ENCODE measurements at places on chromosomes 16 and 17.

- no peak for DNase-seq
Observed at GRCh38 chr16:12387311-12387710, 410.8 kb downstream of the SNX29 start.

DNA sequence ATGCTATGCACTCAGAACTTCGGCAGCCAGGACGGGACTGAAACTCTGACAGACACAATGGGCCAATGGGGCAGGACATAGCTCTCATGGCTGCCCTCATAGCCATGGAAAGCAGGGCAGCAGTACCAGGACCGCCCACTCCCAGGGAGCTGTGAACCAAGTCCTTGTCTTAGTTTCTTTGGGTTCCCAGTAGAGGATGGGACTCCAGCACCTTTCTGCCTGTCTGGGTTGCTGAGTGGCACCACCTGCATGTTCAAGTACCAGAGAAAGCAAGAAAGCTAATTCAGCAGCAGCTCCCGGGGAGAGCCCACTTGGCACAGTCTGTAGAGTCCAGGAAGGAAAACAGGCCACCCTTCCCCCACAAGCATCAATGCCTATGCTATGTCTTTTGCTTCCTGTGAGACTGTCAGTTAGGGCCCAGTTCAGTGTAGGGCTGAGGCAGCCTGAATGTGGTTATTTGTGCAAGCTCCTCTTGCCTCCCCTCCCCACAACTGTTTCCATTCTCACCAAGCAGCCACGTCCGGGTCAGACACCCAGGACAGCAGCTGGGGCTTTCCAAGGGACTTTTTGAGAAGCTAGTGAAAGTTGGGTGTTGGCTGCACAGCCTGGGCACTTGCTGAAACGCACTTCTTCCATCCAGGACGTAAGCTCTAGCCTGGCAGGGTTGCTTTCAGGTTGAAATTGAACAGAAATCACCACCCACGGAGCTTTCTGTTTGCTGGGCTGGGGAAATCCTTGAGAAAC lies 7.8 kb downstream of the SUPT4H1 start:
- no peak for DNase-seq

DNA sequence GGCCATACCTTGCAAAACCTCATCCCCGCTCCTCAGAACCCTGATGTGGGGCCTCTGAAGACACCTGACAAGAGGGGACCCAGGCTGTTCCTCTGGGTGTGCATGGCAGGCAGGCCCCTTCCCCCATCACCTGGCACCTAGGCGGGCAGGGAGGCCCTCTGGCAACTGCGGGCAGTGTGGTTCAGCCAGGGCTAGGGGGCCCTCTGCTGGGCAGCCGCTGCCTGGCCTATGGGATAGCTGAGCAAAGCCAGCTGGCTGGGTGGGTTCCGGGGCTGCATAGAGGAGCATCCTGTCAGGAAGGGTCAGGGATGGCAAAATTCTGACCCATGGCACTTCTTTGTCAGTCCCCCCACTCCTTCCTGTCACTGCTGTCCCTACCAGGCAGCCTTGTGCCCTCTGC lies 228.7 kb upstream of the ASIC2 start:
- DNase-seq = no peak

DNA sequence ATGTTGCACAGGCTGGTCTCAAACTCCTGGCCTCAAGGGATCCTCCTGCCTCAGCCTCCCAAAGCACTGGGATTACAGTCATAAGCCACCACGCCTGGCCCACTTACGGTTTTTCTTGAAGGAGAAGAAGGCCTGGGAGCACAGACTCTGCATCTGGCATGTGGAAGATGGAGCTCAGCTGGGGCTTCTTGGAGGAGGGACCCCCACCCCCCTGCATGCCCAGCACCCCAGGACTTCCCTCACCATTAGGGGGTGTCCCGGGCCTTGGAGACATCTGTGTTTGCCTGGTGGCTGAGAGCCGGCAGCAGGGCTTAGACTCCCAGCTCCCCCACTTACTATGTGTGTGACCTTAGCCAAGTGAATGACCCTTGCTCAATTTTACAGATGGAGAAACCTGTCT lies 204.7 kb downstream of the ZNF423 start:
- no peak for DNase-seq

GRCh38 chr16:1069154-1069553 lies 3.4 kb upstream of the SSTR5 start:
- DNase-seq = no peak

- no peak for DNase-seq
Observed at GRCh38 chr16:89135166-89135565, 36.4 kb upstream of the CDH15 start.

DNA sequence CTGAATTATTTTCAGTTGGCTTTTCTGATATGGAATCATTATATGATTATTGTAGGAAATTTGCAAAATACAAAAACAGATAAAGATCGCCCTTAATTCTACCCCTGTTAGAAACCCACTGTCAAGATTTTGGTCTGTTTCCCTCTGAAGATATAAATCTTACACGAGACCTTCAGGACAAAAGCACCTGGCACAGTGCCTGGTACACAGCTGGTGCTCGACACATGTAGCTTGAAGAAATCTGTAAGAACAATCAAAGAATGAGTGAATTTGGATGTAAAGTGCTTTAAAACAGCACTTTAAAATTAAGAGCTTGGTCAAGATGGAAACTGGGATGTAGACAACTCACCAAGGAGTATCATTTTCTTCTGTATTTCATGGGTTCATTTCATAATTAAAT lies 181.1 kb downstream of the C16orf78 start:
- DNase-seq = no peak

All from AG08395 (cell line).